ENCODE measurements at places on chromosomes 3 and 15.

- DNase-seq: no peak
Measured at GRCh38 chr3:52845157-52845556, 10.3 kb upstream of the MUSTN1 start.

GRCh38 chr3:77563012-77563411 is 523.1 kb downstream of the ROBO2 start:
- DNase-seq: no peak

DNA sequence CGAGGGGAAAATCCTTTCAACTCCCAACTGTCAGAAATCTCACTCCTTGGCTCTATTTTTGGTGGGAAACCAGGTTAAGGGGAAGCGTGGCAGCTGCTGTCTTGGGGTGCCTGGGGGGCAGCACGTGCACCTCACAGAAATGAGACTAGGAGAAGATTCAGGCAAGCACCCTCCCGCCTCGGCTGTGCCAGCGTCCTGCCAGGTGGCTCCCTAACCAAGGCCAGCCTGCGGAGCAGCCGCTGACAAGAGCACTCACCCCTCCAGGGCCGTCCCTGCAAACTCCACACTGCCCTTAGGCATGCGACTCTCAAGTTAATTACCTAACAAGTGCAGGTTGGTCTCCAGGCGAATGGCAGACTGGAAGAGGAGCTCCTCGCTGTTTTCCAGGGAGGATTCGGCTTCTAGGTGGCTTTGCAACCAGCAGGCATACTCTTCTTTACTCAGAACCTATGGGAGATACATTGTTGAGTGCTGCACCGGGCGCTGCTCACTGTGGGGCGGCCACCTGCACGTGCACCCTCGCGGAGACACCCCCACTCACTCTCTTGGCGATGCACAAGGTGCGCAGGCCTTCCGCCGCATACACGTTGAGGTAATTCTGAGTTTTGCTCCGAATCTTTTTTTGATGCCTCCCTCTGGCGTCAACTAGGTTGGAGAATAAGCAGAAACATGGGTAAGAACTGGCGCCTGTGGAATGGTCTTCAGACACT is 155.3 kb downstream of the ATP10A start:
- DNase-seq: no peak

GRCh38 chr15:91609231-91609630 is 244.3 kb upstream of the SLCO3A1 start:
- DNase-seq: no peak

GRCh38 chr3:58419780-58420507 is 13.7 kb downstream of the PDHB start:
- DNase-seq: no peak

- DNase-seq: no peak
Measured at GRCh38 chr3:62319570-62320243, 53.6 kb downstream of the FEZF2 start.

DNA sequence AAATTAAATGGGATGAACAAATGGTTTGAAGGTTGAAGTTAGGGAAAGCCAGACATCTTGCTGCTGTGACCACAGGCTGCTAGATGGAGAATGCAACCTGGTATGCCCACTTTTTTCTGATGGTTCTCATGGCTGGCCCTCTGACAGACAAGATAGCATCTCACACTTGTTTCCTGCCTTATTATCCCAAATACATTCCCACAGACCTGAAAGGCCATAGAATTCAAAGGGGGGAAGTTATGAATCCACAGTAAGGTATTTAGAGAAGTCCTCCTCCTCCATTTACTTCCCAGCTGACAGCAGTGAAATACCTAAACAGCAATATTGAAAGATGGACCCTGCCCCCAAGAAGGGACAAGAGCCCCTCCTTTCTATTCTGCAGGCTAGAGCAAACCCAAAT is 32.4 kb downstream of the LEO1 start:
- no peak for DNase-seq

DNA sequence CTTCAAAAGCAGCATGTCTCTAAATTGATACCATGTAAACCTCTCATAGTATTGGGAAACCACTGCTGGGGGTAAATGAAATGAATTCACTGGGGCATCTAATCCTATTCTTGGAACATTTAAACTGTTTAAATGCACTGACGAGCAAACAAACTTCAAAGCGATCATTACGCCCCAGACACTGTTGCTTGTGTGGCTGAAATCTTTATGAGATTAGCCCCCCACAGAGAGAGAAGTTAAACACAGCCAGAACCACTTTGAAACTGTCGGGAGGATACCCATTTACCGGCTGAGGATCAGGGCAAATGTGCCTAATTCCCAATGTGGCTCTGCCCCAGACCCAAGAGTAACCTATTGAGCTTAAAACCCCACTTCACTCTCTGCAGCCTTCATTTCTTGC is 308.4 kb upstream of the CDIN1 start:
- DNase-seq: peak; percentile 72

GRCh38 chr15:77464129-77464865 is 43.6 kb downstream of the HMG20A start:
- DNase-seq: no peak

DNA sequence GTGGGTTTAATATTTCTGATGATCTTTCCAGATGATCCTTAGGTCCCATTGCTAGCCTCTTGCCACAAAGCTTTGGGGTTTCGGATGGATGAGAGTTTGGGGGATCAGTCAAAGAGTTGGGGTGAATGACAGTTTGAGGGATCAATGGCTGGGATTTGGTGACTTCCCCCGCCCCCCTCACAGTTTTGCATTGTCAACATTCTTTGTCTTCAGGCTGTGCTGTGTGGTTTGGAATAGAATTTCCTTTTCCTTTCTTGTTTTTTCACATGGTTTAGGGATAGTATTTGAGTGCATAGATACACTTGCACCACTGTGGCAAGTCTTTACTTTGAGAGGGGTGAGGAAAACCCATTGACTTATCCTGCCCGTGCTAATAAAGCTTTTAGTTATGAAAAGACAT is 14.3 kb downstream of the MEF2A start:
- DNase-seq: peak; percentile 53

GRCh38 chr3:87041191-87041590 is 50.2 kb upstream of the VGLL3 start:
- no peak for DNase-seq

DNA sequence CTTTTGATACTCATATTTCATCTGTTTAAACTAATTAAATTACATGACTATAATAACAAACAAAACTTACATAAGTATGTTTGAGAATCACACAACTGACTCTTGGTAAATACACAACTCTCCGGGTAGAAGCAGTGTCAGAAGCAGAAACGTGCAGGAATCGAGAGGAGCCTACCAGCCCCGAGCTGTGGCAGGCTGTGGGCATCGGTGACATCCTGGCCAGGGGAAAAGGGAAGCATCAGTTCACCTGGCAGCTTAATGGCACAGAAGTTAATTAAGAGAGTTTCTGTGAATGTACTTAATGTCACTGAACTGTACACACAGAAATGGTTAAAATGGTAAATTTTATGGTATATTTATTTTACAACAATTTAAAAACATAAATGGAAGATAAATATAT is 90.2 kb downstream of the CRTC3 start:
- DNase-seq: no peak

- no peak for DNase-seq
Measured at GRCh38 chr3:189353988-189354889, 182.5 kb downstream of the TPRG1 start.

- DNase-seq: peak; percentile 65
Measured at GRCh38 chr3:161851941-161852566, 355.4 kb downstream of the OTOL1 start.

DNA sequence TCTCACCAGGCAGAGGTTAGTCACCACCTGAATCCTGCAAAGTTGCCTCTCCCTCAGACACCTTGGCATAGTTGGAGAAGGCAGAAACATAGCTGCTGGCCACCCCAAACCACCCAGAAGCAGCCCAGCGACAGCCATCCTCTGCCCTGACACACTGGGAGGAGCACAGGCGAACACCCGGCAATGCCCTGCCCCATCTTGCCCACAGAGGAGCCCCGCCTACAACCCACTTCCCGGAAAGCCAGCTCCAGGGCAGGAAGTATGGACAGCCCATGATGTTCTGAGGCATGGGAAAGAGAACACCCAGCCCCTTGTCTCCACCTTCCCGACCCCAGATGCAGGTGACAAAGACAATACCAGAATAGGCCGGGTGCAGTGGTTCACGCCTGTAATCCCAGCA is 12.6 kb upstream of the SHISA5 start:
- DNase-seq: no peak

GRCh38 chr3:114554731-114555130 is 260.9 kb downstream of the TIGIT start:
- DNase-seq: no peak

- DNase-seq: peak; percentile 8
Measured at GRCh38 chr3:49553324-49553691, 969 bp upstream of the BSN start.

DNA sequence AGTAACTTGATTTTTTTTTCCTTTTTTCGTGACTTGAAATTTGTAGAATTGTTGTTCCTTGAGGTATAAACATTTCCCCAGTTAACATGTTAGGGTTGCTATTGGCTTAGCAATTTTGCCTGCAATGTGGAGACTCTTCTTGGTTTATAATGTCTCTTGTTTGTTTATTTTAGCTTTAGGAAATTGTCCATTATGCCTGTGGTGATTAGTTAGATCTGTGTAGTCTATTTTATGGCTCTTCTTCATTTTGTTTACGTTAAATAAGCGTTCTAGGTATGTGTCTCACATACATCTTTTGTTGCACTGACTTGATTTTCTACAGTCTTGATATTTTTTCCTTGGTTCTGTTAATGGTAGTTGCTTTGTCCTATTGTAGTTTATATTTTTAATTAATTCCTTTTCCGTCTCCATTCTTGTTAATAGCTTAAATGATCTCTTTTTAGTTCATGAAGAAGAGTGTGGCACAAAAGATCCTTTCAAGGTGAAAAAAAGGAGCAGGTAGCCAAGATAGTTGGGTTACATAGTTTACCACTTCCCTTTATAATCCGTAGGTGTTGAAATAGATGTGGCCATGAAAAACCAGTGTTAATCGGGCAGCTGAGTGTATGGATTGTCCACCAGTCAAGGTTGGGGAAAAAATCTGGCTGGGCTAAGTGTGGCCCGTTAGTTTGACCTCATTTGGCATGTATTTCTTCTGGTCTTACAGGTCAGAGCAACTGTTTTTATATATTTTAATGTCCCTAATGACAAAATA is 12.1 kb downstream of the IQGAP1 start:
- no peak for DNase-seq

GRCh38 chr3:135576751-135577150 is 388.8 kb upstream of the PPP2R3A start:
- no peak for DNase-seq

DNA sequence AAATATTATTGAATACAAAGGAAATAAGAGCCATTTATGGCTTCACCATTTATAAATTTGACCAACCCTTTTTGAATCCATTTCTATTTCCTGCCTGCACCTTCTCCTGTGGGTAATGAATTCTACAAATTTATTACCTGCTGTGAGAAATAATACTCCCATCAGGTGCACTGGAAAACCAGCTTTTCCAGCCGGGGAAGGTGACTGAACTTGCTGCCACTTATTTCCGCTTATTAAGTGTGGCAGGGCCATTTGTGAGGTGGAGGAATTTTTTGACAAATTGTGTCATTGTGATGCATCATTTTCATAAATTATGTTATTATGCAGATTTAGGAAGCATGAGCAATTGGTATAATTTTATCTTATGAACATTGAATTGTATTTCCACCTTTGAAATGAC is 151.1 kb downstream of the SQOR start:
- DNase-seq: no peak

- no peak for DNase-seq
Measured at GRCh38 chr15:31840849-31841476, 189.4 kb upstream of the CHRNA7 start.

GRCh38 chr3:12273045-12273695 is 15.7 kb upstream of the PPARG start:
- no peak for DNase-seq

DNA sequence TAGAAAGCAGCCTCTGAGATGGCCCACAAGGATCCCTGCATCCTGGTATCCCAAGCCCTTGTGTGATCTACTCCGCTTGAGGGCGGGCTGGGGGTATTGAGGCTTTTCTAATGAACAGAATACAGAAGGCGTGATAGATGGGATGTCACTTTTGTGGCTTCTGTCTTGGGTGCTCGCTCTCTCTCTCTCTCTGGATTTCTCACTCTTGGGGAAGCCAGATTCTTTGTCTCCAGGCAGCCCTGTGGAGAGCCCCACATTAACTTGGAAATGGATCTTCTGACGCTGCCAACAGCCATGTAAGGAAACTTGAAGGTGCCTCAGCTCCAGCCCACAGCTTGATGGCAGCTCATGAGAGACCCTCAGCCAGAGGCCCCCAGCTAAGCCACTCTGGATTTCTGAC is 26.9 kb upstream of the SEC62 start:
- no peak for DNase-seq

- DNase-seq: no peak
Measured at GRCh38 chr3:111331306-111331705, 210.7 kb upstream of the CD96 start.

GRCh38 chr3:165195640-165196576 is at the start of gene SLITRK3:
TSS of gene SLITRK3 (minus strand) at chr3:165196384. CDS start at chr3:165190830, 5,554 bp downstream.
- peak; percentile 54 for DNase-seq

DNA sequence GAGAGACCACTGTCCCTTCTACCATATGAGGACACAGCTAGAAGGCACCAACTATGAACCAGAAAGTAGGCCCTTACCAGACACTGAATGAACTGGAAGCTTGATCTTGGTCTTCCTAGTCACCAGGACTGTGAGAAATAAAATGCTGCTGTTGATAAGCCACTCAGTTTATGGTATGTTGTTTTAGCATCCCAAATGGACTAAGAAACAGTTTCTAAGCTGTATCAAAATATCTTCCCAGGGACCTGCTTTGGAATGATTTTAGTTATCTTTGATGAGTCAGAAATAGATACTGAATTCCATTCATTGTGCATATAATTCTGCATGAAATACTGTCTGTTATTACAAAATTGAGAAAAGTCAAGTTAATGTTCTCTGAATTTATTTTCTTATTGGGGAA is 18.6 kb downstream of the WDR76 start:
- DNase-seq: no peak

DNA sequence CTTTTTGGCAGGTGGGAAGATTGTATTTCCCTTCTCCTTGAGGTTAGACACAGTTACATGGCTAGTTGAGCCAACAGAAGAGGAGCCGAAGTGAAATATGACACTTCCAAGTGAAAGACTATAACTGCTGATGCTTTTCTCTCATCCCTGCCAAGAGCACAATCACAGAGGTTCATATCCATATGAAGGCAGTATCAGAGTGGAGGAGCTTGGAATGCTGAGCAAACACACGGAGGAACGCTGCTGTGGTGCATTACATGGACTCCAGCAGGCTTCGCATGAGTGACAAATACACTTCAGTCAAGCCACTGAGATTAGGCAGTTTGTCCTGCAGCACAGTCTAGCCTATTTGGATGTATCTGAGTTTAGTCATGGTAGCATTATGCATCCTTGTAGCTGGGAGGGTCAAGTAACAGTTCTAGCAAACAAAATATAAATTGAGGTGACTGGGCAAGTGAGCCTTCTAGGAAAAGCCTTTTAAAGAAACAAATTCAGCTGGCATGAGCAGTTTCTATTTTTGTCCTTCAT is 5.4 kb downstream of the IQCF6 start:
- peak; percentile 39 for DNase-seq

Measured in mesendoderm (in vitro differentiated cells).